ENCODE measurements at places on chromosomes 2 and 18. TPM values are rescaled to one million over a fixed set of nuclear protein-coding genes. Genes with fewer than 3 reads are reported as not detected.
A peak's percentile ranks its signal among the peaks of the same experiment; 100 is the strongest.

ANKRD30B gene
- polyA plus RNA-seq: not detected

GATA6 gene
- polyA plus RNA-seq: 0.95 TPM

PLEKHB2 gene
- 61.5 TPM for polyA plus RNA-seq

GRCh38 chr2:172545408-172546075, 10.3 kb upstream of the PDK1 start:
- H3K36me3 ChIP-seq: no peaks in the 10 kb centered on the region
- no peaks in the 10 kb centered on the region for H3K4me1 ChIP-seq
- no peak overlapping the region for H3K4me3 ChIP-seq
- H3K27ac ChIP-seq: no peak overlapping the region

GRCh38 chr2:159030674-159031380, 62.4 kb downstream of the TANC1 start:
- peaks cover 26% of the 10 kb centered on the region for H3K4me1 ChIP-seq
- peak; percentile 10 for DNase-seq
- H3K4me3 ChIP-seq: no peak overlapping the region
- no peaks in the 10 kb centered on the region for H3K36me3 ChIP-seq
- H3K27ac ChIP-seq: no peak overlapping the region

- no peaks in the 10 kb centered on the region for H3K27me3 ChIP-seq
- H3K36me3 ChIP-seq: no peaks in the 10 kb centered on the region
- no peaks in the 10 kb centered on the region for H3K4me1 ChIP-seq
- H3K4me3 ChIP-seq: no peak overlapping the region
- H3K27ac ChIP-seq: no peak overlapping the region
Observed at GRCh38 chr2:100018341-100019193, 123.8 kb downstream of the AFF3 start.

DNA sequence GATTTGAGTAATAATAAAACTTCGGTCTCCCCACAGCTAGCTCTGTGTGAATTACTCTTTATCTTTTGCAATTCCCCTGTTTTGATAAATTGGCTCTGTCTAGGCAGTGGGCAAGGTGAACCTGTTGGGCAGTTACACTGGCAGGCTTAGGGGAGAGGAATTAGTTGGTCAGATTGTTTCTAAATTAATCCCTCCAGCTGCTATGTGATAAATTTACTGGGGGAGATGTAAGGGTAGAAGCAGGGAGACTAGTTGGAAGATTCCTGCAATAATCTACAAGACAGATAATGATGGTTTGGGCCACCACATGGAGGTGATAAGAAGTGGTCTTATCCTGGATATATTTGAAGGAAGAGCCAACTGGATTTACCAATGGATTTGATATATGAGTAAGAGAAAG, 118.5 kb upstream of the TACR1 start:
- no peak overlapping the region for H3K4me3 ChIP-seq
- no peaks in the 10 kb centered on the region for H3K4me1 ChIP-seq
- no peaks in the 10 kb centered on the region for H3K36me3 ChIP-seq
- H3K27me3 ChIP-seq: peaks cover 9% of the 10 kb centered on the region

All from HepG2 (cell line).